ENCODE measurements at places on chromosomes 7 and 10.

- DNase-seq, result no peak
Measured at GRCh38 chr10:35217455-35217854, 90.8 kb downstream of the CREM start.

- no peak for DNase-seq
Measured at GRCh38 chr10:64426745-64427144, 905.5 kb downstream of the REEP3 start.

DNA sequence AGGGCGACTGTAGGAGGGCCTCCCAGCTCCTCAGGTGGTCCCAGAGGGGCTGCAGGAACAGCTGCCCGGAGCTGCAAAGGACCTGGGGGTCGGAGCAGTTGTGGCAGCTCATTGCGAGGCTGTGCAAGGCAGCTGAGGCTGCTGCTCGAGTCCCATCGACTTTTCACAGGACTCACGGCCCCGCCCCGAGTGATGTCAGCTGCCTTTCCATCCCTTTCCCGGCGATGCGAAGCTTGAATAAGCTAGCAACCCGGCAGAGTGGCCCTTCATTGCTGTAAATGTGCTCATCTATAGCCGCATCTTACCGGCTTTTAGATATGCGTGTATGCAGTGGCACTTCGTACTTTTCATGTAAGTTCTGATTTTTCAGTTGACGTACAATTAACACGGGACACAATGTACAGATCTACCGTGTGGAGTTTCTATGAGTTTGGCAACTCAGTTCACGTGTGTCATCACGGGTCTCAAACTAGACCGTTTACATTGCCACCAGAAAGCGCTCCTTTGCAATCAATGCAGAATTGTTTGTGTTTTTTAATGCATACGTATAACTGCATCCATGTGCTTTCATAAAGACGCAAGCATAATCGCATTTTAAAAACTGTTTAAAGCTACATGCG, at the start of gene CH25H:
Gene CH25H (minus strand): TSS at position 137 of the 620 bp plus-strand sequence. CDS start 25 bp downstream, at position 112.
- DNase-seq, result peak; percentile 38

DNA sequence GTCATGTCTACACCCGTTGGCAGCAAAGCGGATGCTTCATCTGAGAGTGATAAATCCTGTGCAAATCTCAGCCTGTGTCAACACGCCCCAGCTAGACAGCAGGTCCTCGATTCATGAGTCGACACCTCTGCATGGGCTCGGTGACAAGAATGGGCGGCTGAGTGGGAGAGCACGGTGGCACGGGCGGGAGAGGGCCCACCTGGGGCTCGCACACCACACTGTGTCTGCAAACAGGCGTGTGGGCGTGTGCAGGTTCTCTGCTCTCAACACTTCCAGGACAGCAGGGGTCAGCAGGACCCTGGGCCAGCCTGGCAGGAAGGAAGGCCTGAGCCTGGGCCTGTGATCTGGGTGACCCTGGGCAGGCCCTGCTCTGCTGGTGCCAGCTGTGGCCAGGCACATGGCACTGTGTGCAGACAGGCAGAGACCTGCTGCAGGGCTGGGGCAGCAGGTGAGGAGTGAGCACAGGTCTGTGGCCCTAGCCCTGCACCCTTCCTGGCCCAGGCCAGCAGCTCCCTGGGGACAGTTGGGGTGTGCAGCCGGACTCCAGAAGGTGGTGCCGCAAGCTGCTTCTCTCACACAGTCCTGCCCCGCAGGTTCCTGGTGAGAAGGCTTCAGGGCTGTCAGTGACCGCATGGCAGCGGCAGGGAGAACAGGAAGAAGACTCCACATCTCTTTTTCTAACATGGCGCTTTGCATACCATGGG, 216.4 kb downstream of the ELFN1 start:
- no peak for DNase-seq

GRCh38 chr7:24884401-24884800, 95.6 kb downstream of the OSBPL3 start:
- no peak for DNase-seq

DNA sequence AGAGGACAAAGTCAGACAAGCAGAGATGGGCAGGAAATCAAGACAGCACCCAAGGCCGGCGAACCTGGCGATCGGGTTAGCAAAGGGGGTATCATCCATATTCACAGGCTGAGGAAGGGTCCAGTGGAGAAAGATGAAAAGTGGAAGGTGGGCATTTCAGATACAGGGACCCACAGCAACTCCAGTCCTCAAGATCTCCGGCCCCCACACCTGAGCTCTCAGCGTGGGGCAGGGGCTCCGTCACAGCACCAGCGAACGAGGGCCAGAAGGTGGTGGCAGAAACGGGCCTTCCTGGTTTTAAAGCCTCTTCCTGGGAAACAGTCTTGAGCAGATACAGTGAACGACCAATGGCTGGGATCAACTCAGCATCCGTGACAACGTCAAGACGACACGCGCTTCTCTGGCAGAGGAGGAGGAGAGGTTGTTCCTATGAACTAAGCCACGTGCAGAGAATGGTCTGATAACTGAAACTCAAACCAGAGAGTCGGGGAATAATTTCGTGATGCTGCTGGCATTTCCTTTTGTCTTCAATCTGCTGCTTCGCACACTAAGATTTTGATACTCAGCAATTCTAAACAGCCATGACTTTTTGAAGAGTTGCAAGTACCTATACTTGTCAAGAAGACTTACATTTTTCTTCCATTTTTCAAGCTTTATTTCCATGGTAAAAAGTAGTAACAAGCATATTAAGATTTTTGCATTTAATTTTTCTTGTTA, 219.8 kb downstream of the ZMYND11 start:
- no peak for DNase-seq

- DNase-seq, result no peak
Measured at GRCh38 chr7:138755842-138756590, 41.8 kb upstream of the TMEM213 start.

DNA sequence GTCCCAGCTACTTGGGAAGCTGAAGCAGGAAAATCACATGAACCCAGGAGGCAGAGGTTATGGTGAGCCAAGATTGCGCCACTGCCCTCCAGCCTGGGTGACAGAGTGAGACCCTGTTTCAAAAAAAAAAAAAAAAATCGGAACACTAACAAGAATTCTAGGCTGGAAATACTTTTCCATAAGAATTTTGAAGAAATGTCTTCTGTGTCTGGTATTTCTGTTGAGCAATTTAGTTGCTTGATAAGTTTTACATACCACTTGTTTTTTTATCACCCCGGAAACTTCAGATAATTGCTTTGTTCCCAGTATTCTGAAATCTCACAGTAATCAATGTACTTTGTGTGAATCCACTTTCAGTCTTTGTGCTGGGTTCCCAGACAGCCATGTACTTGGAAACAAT, 25.8 kb downstream of the BZW2 start:
- no peak for DNase-seq

DNA sequence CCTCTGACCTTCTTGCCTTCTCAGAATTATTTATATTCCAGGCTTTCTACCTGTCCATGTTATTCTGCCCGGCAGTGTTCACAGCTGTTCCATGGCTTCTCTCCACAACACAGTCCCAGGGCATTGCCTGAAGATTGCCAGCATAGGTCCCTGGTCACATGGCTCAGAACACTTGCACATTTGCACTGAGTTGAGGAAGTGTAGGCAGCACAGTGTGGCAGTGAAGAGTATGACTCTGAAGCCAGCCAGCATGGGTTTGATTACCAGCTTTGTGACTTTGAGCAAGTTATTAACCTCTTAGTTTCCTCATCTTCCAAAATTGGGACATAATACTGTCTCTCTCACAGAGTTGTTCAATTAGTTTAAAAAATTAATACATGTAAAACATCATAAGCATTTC, 73.2 kb upstream of the NEUROD6 start:
- DNase-seq, result no peak

- no peak for DNase-seq
Measured at GRCh38 chr10:48474765-48475365, 130.0 kb downstream of the ARHGAP22 start.

DNA sequence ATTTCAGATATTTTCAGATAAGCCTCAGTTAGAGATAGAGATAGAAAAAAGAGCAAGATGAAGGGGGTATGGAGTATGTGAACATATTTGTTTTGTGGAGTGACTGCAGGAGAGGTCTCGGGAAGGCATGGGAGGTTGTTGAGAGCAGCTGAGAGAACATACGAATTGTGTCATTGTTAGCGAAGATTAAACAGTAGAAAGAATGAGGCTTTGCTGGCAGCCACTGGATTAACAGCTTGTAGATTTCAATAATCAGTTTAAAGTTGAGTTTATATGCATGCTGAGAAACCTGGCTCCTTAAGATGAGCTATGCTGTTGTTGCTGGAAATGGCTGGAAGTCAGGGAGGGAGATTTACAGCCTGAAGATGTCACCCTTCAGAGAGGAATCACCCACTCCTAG, 100.9 kb upstream of the SORCS3 start:
- DNase-seq, result no peak

- no peak for DNase-seq
Measured at GRCh38 chr7:31020161-31020560, 31.9 kb upstream of the ADCYAP1R1 start.

DNA sequence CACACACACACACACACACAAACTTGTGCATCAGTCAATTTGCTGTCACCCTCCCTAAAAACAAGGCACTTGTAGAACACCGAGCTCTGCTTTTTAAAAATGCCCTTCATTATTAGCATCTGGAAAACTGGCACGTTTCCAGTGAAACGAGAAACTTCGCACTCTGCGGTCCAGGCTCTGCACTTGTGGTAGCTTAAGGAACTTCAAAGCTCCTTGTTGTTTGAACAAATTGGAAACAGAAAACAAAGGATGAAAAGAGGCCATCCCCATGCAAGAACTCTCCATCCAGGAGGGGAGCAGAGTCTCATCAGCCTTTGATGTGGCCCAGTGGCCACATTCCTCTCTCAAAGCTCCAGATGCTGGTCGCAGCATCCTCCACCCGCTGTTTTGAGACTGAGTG, 105.1 kb downstream of the C10orf90 start:
- DNase-seq, result no peak

DNA sequence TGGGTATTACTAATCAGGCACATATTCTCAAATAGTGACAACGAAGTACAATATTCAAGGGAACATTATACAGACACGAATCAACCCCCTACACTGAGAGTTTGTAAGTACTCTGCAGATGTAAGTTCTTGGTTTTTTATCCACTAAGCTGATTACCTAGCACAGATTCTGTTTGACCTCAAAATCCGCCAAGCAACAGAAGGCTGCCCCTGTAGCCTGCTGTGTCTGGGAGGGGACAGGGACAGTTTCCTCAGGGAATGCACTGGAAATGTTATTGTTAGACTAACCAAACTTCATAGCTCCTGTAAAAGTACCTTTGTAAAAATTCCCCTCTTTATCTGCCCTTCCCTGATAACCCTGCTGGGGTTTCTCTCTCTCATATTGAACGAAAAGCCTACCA, 45.2 kb upstream of the ZRANB1 start:
- DNase-seq, result no peak

DNA sequence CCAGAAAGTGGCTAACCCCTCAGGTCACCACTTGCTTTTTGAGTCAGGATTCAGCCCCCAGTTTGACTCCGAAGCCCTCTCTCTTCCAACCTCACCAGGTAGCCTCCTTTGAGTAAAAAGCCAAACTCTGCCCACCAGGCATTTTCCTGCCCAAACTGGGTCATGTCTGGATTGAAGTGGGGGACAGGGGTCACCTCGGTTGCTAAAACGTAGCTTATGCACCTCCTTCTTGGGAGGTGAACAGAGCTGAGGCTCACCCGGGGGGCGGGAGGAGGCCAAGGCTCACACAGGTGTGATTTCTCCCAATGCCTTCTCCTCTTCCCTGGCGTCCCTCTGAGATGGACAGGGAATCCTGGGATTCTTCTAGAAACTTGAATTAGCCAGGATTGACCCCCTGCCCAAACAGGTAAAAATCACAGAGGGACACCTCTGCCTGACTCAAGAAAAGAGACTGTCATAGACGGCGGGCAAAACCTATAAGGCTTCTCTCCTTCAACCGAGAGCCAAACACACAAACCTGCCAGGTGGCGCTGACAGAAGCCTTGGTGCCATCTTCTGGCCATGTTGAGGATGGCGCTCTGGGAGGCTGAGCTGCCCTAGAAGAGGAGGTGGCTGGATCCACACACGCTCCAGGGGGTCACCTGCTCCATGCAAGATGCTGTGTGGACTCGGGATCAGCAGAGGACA, 51.6 kb downstream of the PRLHR start:
- DNase-seq, result peak; percentile 17

- no peak for DNase-seq
Measured at GRCh38 chr7:37265876-37266275, 182.8 kb downstream of the ELMO1 start.

DNA sequence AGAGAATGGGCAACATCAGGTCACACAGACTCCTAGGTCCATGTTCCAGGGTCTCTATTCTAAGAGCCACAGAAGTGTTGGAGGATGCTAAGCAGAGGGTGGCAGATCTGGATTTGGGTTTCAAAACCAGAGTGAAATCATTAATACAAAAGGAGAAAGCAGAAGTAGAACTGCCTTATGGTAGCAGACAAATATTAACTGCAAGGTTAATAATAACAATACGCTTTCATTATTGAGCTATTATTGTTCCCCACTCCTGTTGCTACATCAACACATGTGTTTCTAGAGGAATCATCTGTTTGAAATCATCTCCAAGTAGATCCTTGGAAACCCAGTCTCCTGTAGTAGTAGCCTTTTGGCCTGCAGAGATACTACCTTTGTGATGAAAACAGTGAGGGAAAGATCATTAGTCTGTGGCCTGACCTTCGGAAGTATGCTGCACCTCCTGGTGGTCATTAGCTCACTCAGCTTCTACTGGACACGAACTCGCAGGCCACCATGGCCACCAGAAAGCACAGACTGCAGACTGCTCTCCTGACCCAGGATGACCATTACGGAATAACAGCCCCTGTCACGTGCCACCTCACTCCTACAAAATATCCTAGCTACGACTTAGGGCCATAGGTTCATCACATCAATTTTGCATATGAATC, 84.6 kb downstream of the XPNPEP1 start:
- DNase-seq, result no peak

GRCh38 chr10:31620226-31621151, 301.5 kb downstream of the ZEB1 start:
- DNase-seq, result no peak

DNA sequence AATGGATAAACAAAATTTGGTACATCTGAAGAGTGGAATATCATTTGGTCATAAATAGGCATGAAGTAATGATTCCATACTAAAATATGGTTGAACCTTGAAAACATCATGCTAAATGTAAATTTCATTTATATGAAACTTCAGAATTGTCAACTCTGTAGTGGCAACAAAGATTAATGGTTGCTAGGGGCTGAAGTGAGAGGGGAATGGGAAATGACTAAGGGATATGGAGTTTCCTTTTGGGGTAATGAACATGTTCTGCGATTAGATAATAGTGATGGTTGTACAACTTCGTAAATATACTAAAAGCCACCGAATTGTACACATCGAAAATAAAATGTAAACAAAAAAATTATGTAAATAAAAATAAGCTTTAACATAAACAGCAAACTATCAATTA, 384.1 kb upstream of the STEAP1 start:
- no peak for DNase-seq
